ENCODE measurements at places on chromosomes 3 and 15. TPM values are rescaled to one million over a fixed set of nuclear protein-coding genes. Genes with fewer than 3 reads are reported as not detected.

- DNase-seq: no peak
- H3K27ac ChIP-seq: no peak overlapping the region
- no peaks in the 10 kb centered on the region for H3K27me3 ChIP-seq
- peaks cover 37% of the 10 kb centered on the region for H3K4me1 ChIP-seq
- H3K36me3 ChIP-seq: no peaks in the 10 kb centered on the region
- no peak overlapping the region for H3K4me3 ChIP-seq
Observed at GRCh38 chr3:195548987-195549386, 5.9 kb upstream of the PPP1R2 start.

GRCh38 chr15:88090481-88091011 is 166.0 kb downstream of the NTRK3 start:
- H3K36me3 ChIP-seq: no peaks in the 10 kb centered on the region
- DNase-seq: no peak
- H3K4me1 ChIP-seq: peaks cover 6% of the 10 kb centered on the region
- H3K4me3 ChIP-seq: no peak overlapping the region

DNA sequence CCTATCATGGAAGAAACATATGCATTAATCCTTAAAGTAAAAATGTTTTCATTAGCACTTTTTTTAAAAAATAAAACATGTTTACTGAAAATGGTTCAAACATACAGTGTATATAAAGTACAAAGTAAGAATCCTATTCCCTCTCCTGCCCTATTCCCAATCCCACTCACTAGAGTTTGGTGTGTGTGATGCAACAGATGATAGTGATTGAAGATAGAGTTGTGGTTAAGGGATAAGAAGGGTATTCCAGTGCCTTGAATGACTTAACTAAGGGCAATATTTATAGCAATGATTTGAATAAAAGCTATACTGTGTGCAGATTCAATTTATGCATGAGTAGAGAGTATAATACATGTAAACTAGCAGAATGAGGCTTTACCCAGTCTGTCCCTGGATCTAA is 18.1 kb downstream of the ZNF280D start:
- H3K27me3 ChIP-seq: no peaks in the 10 kb centered on the region
- H3K36me3 ChIP-seq: no peaks in the 10 kb centered on the region
- H3K4me1 ChIP-seq: peaks cover 13% of the 10 kb centered on the region
- H3K4me3 ChIP-seq: no peak overlapping the region
- no peak overlapping the region for H3K27ac ChIP-seq

GRCh38 chr3:132016061-132017041 is 18.5 kb downstream of the CPNE4 start:
- H3K36me3 ChIP-seq: no peaks in the 10 kb centered on the region
- no peak overlapping the region for H3K4me3 ChIP-seq
- no peaks in the 10 kb centered on the region for H3K4me1 ChIP-seq
- peaks cover 4% of the 10 kb centered on the region for H3K27me3 ChIP-seq

GRCh38 chr15:29934251-29934650 is 112.0 kb upstream of the TJP1 start:
- no peaks in the 10 kb centered on the region for H3K27me3 ChIP-seq
- H3K27ac ChIP-seq: no peak overlapping the region
- H3K36me3 ChIP-seq: no peaks in the 10 kb centered on the region
- H3K4me3 ChIP-seq: no peak overlapping the region
- H3K4me1 ChIP-seq: no peaks in the 10 kb centered on the region

GRCh38 chr15:60648928-60649679 is 170.2 kb upstream of the ICE2 start:
- H3K4me1 ChIP-seq: peaks cover 29% of the 10 kb centered on the region
- H3K36me3 ChIP-seq: no peaks in the 10 kb centered on the region
- no peak overlapping the region for H3K4me3 ChIP-seq
- no peak overlapping the region for H3K27ac ChIP-seq
- H3K27me3 ChIP-seq: no peaks in the 10 kb centered on the region
- no peak for DNase-seq

DNA sequence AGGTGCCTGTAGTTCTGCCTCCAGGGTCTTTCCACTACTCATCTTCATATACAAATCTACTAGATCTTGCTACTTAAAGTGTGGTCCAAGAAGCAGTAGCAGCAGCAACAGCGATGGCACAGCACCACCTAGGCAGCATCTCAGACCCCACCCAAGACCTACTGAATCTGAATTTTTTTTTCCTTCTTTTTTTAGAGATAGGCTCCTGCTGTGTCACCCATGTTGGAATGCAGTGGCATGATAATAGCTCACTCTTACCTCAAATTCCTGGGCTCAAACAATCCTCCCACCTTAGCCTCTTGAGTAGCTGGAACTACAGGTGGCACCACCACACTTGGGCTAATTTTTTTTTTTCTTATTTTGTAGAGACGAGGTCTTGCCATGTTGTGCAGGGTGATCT is 346.7 kb upstream of the TGFBR2 start:
- no peak overlapping the region for H3K27ac ChIP-seq
- no peak overlapping the region for H3K4me3 ChIP-seq
- H3K27me3 ChIP-seq: no peaks in the 10 kb centered on the region
- DNase-seq: no peak

- no peaks in the 10 kb centered on the region for H3K36me3 ChIP-seq
- DNase-seq: no peak
- no peaks in the 10 kb centered on the region for H3K4me1 ChIP-seq
- H3K27me3 ChIP-seq: no peaks in the 10 kb centered on the region
- H3K4me3 ChIP-seq: no peak overlapping the region
- H3K27ac ChIP-seq: no peak overlapping the region
Observed at GRCh38 chr3:59273976-59274375, 224.2 kb upstream of the CFAP20DC start.

DNA sequence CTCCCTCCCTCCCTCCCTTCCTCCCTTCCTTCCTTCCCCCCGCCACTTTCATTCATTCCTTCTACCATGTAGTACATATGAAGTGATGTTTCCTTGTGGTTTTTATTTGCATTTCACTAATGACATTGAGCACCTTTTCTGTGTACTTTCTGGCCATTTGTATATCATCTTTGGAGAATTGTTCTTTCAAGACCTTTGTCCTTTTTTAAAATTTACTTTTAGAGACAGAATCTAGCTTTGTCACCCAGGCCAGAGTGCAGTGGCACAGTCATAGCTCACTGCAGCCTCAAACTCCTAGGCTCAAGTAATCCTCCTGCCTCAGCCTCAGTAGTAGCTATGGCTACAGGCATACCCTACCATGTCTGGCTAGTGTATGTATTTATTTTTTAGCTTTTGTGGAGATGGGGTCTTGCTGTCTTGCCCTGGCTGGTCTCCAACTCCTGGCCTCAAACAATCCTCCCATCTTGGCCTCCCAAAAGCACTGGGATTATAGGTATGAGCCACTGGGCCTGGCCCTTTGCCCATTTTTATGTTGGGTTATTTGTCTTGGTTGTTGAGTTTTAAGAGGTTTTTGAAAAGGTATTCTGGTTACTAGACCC is 42.0 kb upstream of the CTDSPL2 start:
- no peak overlapping the region for H3K4me3 ChIP-seq
- H3K27me3 ChIP-seq: no peaks in the 10 kb centered on the region
- no peak overlapping the region for H3K27ac ChIP-seq
- H3K4me1 ChIP-seq: no peaks in the 10 kb centered on the region
- H3K36me3 ChIP-seq: peaks cover 11% of the 10 kb centered on the region

GRCh38 chr15:35117543-35118265 is 32.6 kb upstream of the NANOGP8 start:
- H3K27ac ChIP-seq: no peak overlapping the region
- no peak overlapping the region for H3K4me3 ChIP-seq
- no peaks in the 10 kb centered on the region for H3K4me1 ChIP-seq
- H3K36me3 ChIP-seq: no peaks in the 10 kb centered on the region
- no peak for DNase-seq

DNA sequence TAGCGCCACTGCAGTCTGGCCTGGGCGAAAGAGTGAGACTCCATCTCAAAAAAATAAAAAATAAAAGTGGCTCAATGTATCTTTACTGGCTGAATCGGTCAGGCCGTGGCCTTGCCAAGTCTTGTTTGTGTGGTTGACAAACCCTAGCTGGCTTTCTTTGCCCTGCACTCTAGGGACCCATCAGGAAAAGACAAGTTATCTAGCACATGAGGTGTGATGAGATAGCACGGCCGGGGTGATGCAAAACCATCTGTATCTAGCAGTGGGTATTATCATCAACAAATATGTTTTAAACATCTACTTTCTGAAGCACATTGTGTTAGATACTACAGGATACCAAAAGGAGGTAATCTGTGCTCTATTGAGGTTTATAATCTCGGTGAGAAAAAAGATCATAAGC is 3.9 kb upstream of the DPP8 start:
- H3K4me1 ChIP-seq: peaks cover 5% of the 10 kb centered on the region
- H3K27me3 ChIP-seq: no peaks in the 10 kb centered on the region
- no peak overlapping the region for H3K4me3 ChIP-seq
- no peaks in the 10 kb centered on the region for H3K36me3 ChIP-seq
- no peak for DNase-seq

GRCh38 chr3:13544293-13544831 is 4.6 kb upstream of the FBLN2 start:
- peaks cover 21% of the 10 kb centered on the region for H3K27me3 ChIP-seq
- no peaks in the 10 kb centered on the region for H3K36me3 ChIP-seq
- peaks cover 10% of the 10 kb centered on the region for H3K4me1 ChIP-seq

DNA sequence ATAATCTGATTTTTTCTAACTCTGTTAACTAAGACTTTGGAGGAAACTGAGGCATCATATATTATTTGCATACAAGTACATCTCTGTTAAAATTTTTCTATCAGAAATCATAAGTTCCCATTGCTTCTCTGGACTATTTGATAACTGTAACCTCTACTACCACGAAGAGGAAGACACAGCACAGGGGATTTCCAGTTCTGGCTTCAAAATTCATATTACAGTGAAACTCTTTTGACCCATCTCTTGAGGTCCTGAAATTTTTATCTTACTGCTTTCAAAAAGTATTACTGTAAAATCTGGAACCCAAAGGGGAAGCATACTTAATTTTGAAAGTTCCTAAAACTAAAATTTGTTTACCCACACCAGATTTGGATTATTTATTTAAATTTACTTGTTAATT is 4.2 kb downstream of the PLSCR1 start:
- H3K27me3 ChIP-seq: no peaks in the 10 kb centered on the region
- H3K36me3 ChIP-seq: no peaks in the 10 kb centered on the region
- no peak for DNase-seq
- H3K27ac ChIP-seq: peak overlapping the region; percentile 8
- peaks cover 71% of the 10 kb centered on the region for H3K4me1 ChIP-seq

GRCh38 chr15:44441095-44441501 is 13.7 kb downstream of the CTDSPL2 start:
- DNase-seq: no peak
- H3K4me1 ChIP-seq: no peaks in the 10 kb centered on the region
- no peaks in the 10 kb centered on the region for H3K27me3 ChIP-seq
- H3K27ac ChIP-seq: no peak overlapping the region
- no peaks in the 10 kb centered on the region for H3K36me3 ChIP-seq
- H3K4me3 ChIP-seq: no peak overlapping the region

GRCh38 chr3:138717348-138717747 is 108.8 kb downstream of the FAIM start:
- no peaks in the 10 kb centered on the region for H3K4me1 ChIP-seq
- H3K4me3 ChIP-seq: no peak overlapping the region
- H3K36me3 ChIP-seq: peaks cover 16% of the 10 kb centered on the region
- no peak overlapping the region for H3K27ac ChIP-seq

- no peaks in the 10 kb centered on the region for H3K27me3 ChIP-seq
- H3K36me3 ChIP-seq: no peaks in the 10 kb centered on the region
- DNase-seq: no peak
- H3K4me1 ChIP-seq: no peaks in the 10 kb centered on the region
Observed at GRCh38 chr15:57992761-57993355, 72.7 kb downstream of the ALDH1A2 start.

DNA sequence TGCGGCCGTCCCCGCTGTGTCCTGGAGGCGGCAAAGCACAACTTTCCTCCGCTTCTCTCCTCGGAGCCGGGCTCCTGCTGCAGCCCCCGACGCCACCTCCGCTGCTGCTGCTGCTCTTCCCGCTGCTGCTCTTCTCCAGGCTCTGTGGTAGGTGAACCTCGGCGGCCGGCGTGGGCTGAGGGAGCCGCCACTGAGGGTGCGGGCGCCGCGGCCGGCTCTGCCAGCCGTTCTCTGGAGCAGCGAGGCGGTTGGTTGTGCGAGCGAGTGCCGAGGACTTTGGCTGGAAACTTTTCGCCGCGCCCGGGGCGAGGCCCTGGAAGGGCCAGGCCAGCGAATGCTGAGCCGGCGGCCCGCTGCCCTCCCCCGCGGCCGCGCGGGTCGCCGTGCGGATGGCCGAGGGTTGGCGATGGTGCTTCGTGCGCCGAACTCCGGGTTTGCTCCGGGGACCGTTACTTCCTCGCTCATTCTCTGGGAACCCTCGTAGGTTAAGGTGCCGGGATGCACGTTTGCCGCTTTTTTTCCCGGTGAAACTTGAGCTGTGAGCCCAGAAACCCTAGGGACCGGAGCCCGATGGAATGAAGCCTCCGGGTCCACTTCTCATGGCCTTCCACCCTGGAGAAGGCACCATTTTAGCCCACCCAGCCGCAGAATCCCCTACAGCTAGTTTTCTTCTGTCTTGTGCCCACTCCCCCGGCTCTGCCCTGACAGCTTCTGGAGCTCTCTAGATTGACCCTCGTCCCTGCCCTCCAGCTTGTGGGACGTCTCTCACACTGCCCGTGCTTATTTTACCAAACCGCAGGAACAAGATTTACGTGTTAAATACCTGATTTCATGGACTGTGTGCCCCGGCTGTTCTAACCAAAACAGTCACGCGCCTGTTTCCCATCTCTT is 660 bp downstream of the NECTIN3 start:
- H3K36me3 ChIP-seq: no peaks in the 10 kb centered on the region
- peak overlapping the region; percentile 85 for H3K27ac ChIP-seq
- peak; percentile 50 for DNase-seq
- H3K4me1 ChIP-seq: peaks cover 32% of the 10 kb centered on the region
- no peaks in the 10 kb centered on the region for H3K27me3 ChIP-seq

DNA sequence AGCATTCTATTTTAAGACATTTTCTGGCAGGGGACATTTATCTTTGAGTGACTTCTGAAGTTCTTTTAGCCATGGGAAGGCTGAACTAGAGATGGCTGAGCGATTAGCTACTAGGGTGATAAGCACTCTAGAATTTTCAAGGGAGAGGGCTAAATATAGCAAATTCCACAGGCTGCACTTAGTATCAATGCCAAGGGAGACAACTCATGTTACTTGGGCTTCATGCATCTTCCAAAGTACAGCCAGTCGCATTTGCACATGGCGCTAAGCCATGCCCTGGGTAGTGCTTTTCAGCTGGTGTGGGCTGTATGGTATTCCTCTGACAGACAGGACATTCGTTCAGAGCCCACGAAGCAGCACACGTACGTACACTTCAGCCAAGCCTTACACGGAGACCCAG is 69.6 kb downstream of the RYR3 start:
- no peak overlapping the region for H3K4me3 ChIP-seq
- no peaks in the 10 kb centered on the region for H3K4me1 ChIP-seq
- no peak for DNase-seq
- no peaks in the 10 kb centered on the region for H3K27me3 ChIP-seq

- H3K4me1 ChIP-seq: no peaks in the 10 kb centered on the region
- H3K4me3 ChIP-seq: no peak overlapping the region
- H3K27me3 ChIP-seq: no peaks in the 10 kb centered on the region
Observed at GRCh38 chr3:24019585-24019984, 74.5 kb downstream of the NR1D2 start.

GRCh38 chr15:29854413-29854812 is 32.1 kb upstream of the TJP1 start:
- no peaks in the 10 kb centered on the region for H3K27me3 ChIP-seq
- H3K4me3 ChIP-seq: no peak overlapping the region
- H3K27ac ChIP-seq: no peak overlapping the region

Gene CILP
- 10.2 TPM for total RNA-seq

Gene ROPN1
- total RNA-seq: not detected

Gene SNX33
- total RNA-seq: 28.9 TPM

Gene C3orf22
- total RNA-seq: not detected

Gene ZNF80
- total RNA-seq: not detected

Gene CAMKV
- total RNA-seq: not detected

Gene CHRFAM7A
- 9.6 TPM for total RNA-seq

Gene NT5DC2
- 28.5 TPM for total RNA-seq

Gene SERPINI1
- 6.7 TPM for total RNA-seq

Gene TMEM108
- 18.5 TPM for total RNA-seq

Gene PSMD2
- 135 TPM for total RNA-seq

All from lower lobe of right lung (tissue), 2 donors.